ENCODE measurements at places on chromosomes 3 and 15.

DNA sequence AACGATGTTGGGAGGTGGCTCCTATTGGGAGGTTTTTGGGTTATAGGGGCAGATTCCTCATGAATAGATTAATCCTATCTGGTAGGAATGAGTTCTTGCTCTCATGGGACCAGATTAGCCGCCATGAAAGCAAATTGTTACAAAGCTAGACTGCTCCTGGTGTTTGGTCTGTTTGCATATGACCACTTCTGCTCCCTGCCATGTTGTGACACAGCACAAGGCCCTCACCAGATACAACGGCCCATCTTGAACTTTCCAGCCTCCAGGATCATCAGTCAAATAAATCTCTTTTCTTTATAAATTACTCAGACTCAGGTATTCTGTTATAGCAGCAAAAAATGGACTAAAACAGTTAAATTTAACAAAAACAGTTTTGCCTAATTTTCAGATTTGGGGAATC is 34.4 kb downstream of the TRIM42 start:
- no peak for DNase-seq

DNA sequence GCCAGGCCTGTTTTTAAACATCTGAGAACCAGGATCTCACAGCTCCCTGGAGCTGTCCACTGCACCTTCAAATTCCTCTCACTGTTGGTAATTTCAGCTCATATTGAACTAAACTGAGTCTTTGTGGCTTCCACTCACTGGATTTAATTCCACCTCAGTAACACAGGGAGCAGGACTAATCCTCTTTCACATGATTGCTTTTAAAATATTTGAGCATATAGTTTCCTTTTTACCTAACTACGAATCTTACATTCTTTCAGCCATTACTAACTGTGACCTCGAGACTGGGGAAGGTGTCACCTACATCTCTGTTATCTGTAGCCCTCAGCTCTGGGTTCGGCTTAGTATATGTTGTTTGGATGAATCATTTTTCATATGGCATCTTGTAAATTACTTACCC is 194.3 kb upstream of the C2CD4B start:
- DNase-seq = no peak

GRCh38 chr15:80788536-80788935 is 9.4 kb downstream of the CEMIP start:
- DNase-seq = no peak

DNA sequence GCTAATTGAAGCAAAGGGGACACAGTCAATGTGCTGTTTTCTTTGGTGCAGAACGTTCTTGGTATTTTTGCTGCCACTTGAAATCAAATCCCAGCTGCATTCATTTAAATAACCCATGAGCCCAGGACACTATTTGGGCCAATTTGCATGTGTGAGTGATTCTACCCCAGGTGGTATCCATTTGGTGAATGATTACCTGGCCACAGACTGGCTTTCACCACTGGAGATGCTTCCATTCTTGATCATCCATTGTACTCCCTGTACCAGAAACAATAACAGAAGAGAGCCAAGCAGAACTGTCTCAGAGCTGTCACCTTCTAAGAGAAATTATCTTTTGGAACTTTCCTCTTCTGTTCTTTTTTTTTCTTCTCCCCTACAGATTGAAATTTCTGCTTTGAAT is 139.7 kb upstream of the RARB start:
- no peak for DNase-seq

- no peak for DNase-seq
These were observed 591.5 kb downstream of the ZNF385D start for GRCh38 chr3:21159543-21159906.

- DNase-seq = no peak
These were observed 433.2 kb upstream of the RASGRP1 start for GRCh38 chr15:38997841-38998240.

All from left hindlimb (tissue), 1 donor.